Sigmoid colon (tissue), 7 donors: ENCODE measurements at places on chromosomes 12 and 14. TPM values are rescaled to one million over a fixed set of nuclear protein-coding genes. Genes with fewer than 3 reads are reported as not detected.

Gene BDKRB1
- 1.1 TPM for total RNA-seq

Gene TMEM117
- total RNA-seq, result 17.7 TPM

GRCh38 chr14:81400852-81401251 is 728 bp upstream of the STON2 start:
- no peaks in the 10 kb centered on the region for H3K27me3 ChIP-seq
- no peaks in the 10 kb centered on the region for H3K4me1 ChIP-seq
- no peaks in the 10 kb centered on the region for H3K36me3 ChIP-seq
- DNase-seq, result peak; percentile 88

DNA sequence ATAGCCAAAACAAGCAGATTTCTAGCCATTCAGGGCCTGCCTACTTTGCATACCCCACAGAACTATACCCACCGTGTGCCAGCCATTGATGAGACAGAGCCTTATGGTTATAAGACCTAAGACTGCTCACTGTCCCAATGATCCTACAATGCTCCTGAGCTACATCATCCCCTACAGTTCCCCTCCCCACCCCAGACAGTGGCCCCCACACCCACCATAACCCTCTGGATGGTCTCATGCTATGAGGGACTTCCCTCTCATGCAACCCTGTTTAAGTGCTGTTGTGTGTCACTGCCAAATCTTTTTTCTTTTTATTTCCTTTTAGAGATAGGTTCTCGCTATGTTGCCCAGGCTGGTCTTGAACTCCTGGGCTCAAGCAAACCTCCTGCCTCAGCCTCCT is 75.9 kb downstream of the CHST11 start:
- H3K4me1 ChIP-seq, result no peaks in the 10 kb centered on the region
- no peak overlapping the region for H3K27ac ChIP-seq
- no peaks in the 10 kb centered on the region for H3K36me3 ChIP-seq

DNA sequence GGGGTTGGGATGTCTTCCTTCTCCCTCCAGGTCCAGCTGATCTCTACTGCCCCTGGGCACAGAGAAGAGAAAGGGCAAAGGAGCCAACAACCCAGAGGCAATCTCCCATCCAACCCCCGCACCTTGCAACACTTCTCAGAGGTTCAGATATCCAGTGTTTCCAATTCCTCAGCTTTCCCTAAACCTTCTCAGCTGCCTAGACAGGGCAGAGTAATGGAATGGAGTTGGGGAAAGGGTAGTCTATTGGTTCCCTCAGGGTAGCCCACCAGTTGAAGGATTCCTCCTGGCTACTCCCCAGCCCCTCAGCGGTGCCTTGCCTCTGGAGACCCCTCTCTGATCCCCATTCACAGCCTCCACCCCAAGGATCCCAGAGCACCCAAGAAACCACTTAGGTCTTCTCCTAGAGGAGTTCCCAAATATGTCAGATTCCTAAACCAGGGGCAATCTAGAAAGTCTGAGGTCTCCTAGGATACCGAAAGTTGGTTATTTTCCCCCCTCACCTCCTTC is 537 bp downstream of the NFE2 start:
- DNase-seq, result no peak
- H3K27ac ChIP-seq, result no peak overlapping the region
- H3K36me3 ChIP-seq, result no peaks in the 10 kb centered on the region
- H3K4me1 ChIP-seq, result peaks cover 9% of the 10 kb centered on the region

DNA sequence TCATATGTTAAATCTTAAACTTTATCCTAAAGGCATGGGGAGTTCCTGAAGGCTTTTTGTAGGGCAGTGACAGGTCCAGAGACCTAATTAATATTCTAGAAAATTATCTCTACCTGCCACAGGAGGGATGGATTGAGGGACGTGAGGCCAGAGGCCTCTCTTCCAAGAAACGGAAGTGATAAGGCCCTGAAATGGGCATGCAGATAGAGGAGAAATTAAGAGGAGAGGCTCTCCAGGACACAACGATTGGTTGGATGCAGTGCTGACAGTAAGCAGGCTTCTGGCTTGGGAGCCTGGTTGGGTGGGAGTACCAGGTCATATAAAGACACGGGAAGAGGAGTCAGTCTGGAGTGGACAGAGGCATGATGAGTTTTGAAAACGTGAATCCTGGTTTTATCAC is 3.1 kb upstream of the BORCS5 start:
- no peak for DNase-seq
- H3K27me3 ChIP-seq, result no peaks in the 10 kb centered on the region
- H3K27ac ChIP-seq, result no peak overlapping the region
- H3K4me1 ChIP-seq, result peaks cover 25% of the 10 kb centered on the region

DNA sequence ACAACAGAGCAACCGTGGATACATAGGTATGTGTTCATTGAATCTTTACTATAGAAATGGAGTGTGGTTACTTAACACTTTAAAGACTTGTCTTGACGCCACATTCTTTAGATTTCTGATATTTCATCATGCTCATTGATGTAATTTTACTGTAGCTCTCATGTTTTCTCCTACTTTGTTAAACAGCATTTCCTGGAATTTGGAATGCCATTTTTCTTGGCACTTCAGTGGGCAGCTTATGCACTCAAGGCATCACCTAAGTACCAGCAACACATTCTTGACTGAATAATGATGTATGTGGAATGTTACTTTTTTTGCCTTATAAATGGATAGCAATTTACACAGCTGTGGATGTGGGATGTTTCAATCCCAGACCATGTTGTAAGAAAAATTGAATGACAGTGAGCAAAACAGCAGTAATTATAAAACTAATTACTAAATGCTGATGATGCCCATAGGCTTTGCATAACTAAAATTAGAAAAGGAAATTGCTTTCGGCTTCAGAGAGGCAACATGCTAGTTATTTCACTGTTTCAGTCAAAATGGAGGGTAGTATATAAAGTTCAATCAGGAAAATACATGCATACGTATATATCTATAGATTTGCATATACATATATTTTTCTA is 298.5 kb downstream of the NPAS3 start:
- H3K4me1 ChIP-seq, result no peaks in the 10 kb centered on the region
- H3K27ac ChIP-seq, result no peak overlapping the region
- no peaks in the 10 kb centered on the region for H3K36me3 ChIP-seq
- no peak for DNase-seq

DNA sequence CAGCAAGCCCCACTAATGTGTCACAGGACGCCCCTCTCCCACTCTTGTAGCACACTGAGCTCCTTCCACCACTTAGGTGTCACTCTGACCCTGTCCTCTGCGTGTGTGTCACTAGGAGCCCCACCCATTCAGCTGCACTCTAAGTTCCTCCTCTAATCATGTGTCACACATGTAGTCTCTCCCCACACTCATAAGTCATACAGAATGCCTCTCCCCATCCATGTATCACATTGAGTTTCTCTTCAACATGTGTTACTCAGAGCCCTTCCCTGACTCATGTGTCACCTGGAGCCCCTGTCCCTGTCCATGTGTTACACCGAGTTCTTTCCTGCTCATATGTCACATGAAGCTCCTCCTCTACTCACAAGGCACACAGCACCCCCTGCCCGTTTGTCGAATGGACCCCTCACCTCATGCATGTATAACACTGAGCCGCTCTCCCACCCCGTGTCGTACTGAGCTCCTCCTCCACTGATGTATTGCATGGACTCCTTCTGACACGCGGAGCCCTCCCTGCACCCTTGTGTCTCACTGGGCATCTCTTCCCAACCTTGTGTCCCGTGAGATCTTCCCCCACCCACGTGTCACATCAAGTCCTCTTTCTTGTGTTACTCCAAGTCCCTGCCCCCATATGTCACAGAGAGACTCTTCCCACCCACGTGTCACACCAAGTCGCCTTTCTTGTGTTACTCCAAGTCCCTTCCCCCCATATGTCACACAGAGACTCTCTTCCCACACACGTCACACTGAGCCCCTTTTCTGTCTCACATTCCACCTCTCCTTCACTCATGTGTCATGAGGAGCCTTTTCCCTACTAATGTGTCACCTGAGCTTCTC is 31.0 kb downstream of the RTL1 start:
- H3K27ac ChIP-seq, result no peak overlapping the region
- DNase-seq, result peak; percentile 47
- no peaks in the 10 kb centered on the region for H3K36me3 ChIP-seq
- H3K4me3 ChIP-seq, result no peak overlapping the region

DNA sequence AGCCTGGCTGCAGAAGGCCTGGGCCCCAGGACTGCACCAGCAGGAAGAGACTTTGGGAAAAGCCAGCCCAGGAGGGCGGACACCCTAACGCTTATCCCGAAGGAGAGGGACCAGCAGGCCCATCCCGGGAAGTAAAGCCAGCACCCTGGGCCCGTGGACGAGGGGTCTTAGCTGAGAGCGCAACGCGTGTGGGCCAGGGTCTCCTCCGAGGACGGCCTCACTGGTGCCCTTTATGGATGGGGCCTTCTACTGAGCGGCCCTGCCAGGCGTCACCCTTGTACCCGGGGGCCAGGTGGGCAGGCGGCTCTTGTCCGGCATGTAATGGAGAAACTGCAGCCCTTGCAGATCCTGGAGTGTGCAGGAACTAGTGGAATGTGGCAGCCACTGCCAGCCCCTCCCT is 14.1 kb downstream of the TEDC1 start:
- no peak overlapping the region for H3K27ac ChIP-seq
- no peaks in the 10 kb centered on the region for H3K27me3 ChIP-seq
- H3K36me3 ChIP-seq, result no peaks in the 10 kb centered on the region
- DNase-seq, result peak; percentile 42
- H3K4me1 ChIP-seq, result no peaks in the 10 kb centered on the region

- no peak overlapping the region for H3K4me3 ChIP-seq
- H3K27ac ChIP-seq, result no peak overlapping the region
- H3K36me3 ChIP-seq, result no peaks in the 10 kb centered on the region
- H3K27me3 ChIP-seq, result no peaks in the 10 kb centered on the region
- peaks cover 8% of the 10 kb centered on the region for H3K4me1 ChIP-seq
- no peak for DNase-seq
Observed at GRCh38 chr12:11164384-11164783, 6.6 kb upstream of the SMIM10L1 start.

DNA sequence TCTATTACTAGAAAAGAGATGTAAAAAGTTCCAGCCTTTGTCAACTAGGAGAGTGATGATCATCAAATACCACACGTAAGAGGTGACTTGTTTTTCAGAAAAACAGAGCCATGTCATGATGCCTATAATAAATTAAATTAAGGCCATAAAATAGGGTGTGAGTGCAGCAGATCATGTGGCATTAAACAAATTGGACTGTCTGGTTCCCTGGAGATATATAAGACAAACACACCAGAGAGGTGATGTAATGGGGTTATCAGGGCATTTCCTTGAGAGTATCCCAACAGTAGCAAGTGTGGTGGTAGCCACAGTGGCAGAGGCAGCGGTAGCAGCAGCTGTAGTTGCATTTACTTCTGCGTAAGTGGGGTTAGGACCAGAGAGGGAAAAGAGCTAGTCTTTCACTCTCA is 14.6 kb upstream of the GALNT6 start:
- H3K36me3 ChIP-seq, result no peaks in the 10 kb centered on the region
- H3K27ac ChIP-seq, result no peak overlapping the region
- H3K4me1 ChIP-seq, result no peaks in the 10 kb centered on the region
- no peak overlapping the region for H3K4me3 ChIP-seq

GRCh38 chr12:122420471-122421162 is 1.9 kb downstream of the CLIP1 start:
- peak overlapping the region; percentile 78 for H3K4me3 ChIP-seq
- peak overlapping the region; percentile 100 for H3K27ac ChIP-seq
- H3K36me3 ChIP-seq, result no peaks in the 10 kb centered on the region
- peak; percentile 46 for DNase-seq

DNA sequence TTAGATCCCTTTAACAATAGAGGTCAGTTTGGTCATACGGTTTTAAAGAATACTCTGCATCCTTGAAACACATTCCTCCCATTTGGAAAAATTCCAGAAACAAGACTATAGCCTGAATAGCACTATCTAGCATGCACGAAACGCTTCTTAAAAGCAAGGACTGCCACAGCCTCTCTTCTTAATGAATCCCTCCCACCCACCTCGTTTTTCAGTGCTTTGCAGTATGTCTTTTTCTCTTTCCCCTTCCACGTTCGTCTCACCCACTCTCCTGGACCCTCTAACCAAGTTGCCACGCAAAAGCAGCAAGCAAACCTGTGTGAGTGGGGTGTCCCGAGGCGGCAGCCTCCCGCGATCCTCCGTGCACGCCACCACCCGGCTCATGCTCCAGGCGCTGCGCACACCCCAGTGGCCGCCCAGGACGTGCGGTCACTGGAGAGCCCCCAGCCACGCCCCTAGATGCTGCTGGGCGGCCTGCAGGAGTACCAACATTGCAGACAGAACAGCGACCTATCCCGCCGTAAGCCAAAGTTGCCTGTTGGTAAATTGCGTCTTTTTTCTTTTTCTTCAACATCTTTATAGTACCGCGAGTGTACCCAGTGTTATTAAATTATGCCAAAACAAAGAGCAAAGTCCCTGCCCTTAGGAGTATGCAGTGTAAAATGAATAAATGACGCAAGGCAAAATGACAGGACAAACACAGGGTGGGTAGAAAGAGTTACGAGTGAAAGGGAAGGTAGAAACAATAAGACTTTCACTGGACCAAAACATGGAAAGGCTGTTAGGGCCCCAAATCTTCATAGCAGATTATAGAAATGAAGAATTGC is at the start of gene SLC38A4:
SLC38A4 (minus strand) TSS at position 407 of the 824 bp plus-strand sequence. CDS start 32,926 bp downstream, outside the sequence.
- no peak within 1 kb of the TSS for H3K27ac ChIP-seq
- DNase-seq, result no peak
- no peaks in the 10 kb centered on the region for H3K4me1 ChIP-seq
- H3K36me3 ChIP-seq, result no peaks in the 10 kb centered on the region
- peak within 1 kb of the TSS; percentile 26 for H3K4me3 ChIP-seq

DNA sequence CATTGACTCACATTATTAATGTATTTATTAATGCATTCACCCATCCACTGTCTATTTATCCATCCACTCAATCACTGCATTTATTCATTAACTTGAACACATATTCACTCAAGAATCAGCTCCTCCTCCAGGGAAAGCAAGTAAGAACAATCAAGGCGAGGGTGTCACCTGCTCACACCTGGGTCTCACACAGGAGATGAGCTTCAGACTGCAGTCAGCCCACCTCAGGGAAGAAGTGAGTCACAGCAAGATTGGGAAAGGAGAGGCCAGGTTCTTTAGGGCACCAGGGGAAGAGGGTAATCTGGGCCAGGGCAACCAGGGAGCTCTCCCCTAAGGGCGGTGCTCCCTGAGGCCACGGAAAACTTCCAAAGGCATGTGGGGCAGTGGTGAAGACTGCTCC is 367.3 kb downstream of the BCL11B start:
- no peaks in the 10 kb centered on the region for H3K27me3 ChIP-seq
- H3K4me3 ChIP-seq, result no peak overlapping the region
- no peaks in the 10 kb centered on the region for H3K36me3 ChIP-seq
- no peak for DNase-seq
- H3K27ac ChIP-seq, result no peak overlapping the region
- peaks cover 10% of the 10 kb centered on the region for H3K4me1 ChIP-seq

GRCh38 chr12:48973531-48973930 is 2.0 kb upstream of the WNT10B start:
- DNase-seq, result peak; percentile 82
- H3K27ac ChIP-seq, result no peak overlapping the region
- H3K4me3 ChIP-seq, result no peak overlapping the region
